ENCODE measurements at places on chromosomes 4 and X.

DNA sequence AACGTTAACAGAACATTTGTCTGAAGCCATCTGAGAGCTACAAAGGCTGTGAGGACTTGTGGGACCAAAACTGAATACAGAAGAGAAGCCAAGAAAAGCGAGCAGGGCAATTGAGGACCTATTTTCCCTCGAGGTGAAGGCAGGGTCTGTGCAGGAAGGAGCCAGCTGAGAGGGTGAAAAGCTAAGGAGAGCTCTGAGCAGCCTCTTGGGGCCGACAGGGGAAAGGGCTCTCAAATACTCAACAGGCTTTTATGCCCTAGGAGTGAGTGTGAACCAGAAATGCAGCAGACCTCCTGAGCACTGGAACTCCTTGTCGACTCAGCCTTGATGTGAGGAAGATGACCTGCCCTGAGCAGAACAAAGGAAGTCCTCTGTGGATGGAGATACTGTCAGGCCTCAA is 54.2 kb downstream of the C4orf50 start:
- no peak for DNase-seq

GRCh38 chrX:9605484-9605883 is 140.6 kb downstream of the TBL1X start:
- DNase-seq = no peak

- no peak for DNase-seq
Observed at GRCh38 chr4:54566608-54567007, 91.1 kb upstream of the KIT start.

DNA sequence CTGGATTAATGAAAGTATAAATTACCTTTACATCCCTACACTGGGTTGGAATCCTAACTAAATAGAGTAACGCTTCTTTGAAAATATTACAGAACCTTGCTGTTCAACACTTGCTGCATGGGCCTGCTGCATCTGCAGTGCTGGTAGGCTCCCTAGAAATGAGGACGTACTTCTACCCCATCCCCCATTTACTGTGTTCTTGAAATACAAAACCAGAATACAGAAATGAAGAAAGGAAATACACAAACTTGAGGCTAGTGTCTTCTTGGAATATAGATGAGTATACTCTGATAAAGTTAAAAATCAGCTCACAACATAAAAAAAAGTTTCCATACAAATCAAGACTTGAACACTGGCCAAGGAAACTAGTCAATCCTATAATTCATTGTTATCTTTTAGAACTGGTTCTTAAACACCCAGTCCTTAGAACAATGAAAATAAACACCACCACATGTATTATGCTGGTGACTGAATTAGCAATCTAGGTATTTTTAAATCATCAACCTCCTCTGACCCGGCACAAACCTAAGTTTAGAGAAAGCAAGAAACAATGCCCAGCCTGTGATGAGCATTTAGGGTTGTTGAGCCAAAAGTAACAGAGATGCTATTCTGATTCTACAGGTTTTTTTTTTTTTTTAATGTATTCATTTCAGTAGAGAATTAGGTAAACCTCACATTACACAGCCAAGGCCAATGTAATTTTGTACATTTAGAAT is 49.7 kb downstream of the ATP8A1 start:
- no peak for DNase-seq

DNA sequence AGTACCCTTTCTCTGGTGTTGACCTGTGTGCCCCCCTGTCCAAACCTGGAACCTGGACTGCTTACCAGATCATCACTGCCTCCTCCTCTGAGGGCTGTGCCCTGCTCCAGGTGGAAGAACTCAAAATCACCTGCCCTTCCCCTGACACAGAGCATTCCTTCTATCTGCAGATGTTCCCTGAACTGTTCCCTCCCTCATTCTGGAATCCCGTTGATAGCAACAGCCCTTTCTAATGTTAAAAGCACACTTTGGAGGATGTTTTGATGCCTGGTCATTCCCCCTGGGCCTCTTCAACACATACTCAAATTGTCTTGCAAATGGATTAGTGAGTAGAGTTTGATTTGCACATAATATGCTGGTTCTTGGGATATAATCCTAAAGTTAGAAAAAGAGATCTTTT is 225.8 kb downstream of the FGF13 start:
- no peak for DNase-seq

DNA sequence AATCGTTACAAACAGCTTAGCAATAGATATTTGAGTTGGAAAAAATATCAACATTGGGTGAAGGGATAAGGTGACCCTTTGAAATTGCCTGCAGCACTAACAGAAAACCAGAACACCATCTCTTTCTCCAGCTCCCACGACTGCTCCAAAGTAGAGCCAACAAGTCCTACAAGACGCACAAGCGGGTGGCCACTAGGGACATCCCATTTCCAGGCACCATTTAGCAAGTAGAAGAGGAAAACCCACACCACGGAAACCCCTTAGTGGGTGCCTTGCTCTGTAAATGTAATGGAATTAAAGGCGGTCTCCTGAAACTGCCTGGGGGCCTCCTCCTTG is 1.9 kb downstream of the ARHGAP6 start:
- DNase-seq = no peak

GRCh38 chr4:94603170-94603747 is 151.5 kb downstream of the PDLIM5 start:
- no peak for DNase-seq

DNA sequence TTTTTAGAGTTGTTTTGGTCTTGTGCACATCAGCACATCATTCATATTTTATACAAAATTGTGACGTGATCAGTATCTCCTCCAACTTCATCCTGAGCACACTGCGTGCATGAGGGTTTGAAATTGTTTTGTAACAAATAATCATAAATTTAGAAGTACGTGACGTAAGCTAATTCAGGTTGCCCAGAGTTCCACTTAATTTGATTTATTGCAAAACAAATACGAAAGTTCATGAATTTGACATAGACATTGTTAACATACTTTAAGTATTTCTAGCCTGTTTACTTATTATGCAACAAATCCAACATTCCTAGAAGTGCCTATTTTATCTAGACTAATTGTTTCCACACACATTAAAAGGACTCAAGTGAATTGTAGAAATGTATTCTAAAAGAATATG is 48.3 kb downstream of the MAP7D3 start:
- DNase-seq = no peak

- DNase-seq = no peak
Observed at GRCh38 chr4:98662626-98663225, 4.3 kb upstream of the TSPAN5 start.

Data from stimulated activated CD4-positive, alpha-beta T cell treated with anti-CD3 and anti-CD28 coated beads, Interleukin-12 subunit alpha, Interleukin-12 subunit beta, amount 100 ng/mL, for 48 hours (primary cell).